Fibroblast of lung (primary cell): ENCODE measurements at places on chromosomes 16 and 17. TPM values are rescaled to one million over a fixed set of nuclear protein-coding genes. Genes with fewer than 3 reads are reported as not detected.

DNA sequence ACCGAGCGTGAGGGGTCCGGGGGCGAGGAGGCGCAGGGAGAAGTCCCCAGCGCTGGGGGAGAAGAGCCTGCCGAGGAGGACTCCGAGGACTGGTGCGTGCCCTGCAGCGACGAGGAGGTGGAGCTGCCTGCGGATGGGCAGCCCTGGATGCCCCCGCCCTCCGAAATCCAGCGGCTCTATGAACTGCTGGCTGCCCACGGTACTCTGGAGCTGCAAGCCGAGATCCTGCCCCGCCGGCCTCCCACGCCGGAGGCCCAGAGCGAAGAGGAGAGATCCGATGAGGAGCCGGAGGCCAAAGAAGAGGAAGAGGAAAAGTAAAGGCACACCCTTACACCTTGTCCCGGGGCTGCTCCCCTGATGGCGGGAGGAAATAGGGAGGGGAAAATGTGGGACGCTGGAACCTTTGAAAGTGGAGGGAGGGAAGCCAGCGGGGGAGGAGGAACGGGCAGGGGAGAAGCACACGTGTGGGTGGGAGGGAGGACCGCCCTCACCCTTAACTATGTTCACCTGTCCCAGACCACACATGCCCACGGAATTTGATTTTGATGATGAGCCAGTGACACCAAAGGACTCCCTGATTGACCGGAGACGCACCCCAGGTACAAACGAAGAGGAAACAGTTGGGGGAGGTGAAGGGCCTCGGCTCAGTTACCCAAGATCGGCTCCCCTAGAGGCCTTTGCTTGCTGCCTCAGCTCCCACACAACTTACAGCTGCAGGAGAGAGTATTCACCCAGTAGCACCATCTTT lies 916 bp downstream of the PAGR1 start:
- peak overlapping the region; percentile 73 for H3K4me3 ChIP-seq
- no peaks in the 10 kb centered on the region for H3K27me3 ChIP-seq
- DNase-seq: peak; percentile 70
- peaks cover 8% of the 10 kb centered on the region for H3K36me3 ChIP-seq
- peaks cover 34% of the 10 kb centered on the region for H3K4me1 ChIP-seq
- H3K27ac ChIP-seq: peak overlapping the region; percentile 94

DNA sequence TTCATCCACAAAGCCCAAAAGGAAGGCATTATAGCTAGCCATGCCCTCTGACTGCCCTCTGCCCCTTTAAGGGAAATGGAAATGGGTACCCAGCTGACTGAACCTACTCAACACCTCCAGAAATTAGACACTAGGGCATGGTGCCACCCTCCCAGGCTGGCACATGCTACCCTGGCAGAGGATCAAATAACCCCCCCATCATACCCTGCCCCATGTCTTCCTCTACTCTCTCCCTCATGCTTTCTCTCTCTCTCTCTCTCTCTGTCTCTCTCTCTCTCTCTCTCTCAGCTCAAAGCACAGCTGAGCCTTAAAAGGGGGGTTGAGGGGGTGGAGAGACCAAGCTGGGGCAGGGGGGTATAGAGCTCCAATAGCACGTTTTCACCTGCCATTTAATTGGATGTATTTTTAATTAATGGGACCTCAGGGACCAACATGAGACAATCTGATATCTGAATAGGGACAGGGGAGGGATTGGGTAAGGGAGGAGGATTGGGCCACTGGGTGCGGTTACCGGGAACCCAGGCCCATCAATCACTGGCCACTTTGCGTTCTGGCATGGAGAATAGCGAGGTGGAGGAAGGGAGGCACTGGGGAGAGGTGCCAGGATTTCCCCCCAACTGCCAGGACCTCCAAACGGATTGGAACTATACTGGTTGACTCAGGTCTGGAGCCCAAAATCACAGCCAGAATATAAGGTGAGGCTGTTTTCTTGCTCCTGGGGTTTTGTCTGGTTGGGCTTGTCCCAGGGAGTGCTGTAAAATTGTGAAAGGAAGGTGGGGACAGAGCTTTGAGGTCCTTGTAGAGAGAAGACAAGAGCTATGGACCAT lies 57.8 kb downstream of the NEUROD2 start:
- H3K4me1 ChIP-seq: no peaks in the 10 kb centered on the region
- no peak for DNase-seq
- H3K27ac ChIP-seq: no peak overlapping the region
- H3K4me3 ChIP-seq: no peak overlapping the region
- peaks cover 6% of the 10 kb centered on the region for H3K36me3 ChIP-seq
- no peaks in the 10 kb centered on the region for H3K27me3 ChIP-seq

MSLN gene
- not detected in 2 replicates for polyA plus RNA-seq

- no peak overlapping the region for H3K27ac ChIP-seq
- H3K27me3 ChIP-seq: no peaks in the 10 kb centered on the region
- no peaks in the 10 kb centered on the region for H3K4me1 ChIP-seq
- H3K36me3 ChIP-seq: no peaks in the 10 kb centered on the region
- DNase-seq: no peak
Observed at GRCh38 chr17:39252788-39253460, 27.2 kb upstream of the STAC2 start.

DNA sequence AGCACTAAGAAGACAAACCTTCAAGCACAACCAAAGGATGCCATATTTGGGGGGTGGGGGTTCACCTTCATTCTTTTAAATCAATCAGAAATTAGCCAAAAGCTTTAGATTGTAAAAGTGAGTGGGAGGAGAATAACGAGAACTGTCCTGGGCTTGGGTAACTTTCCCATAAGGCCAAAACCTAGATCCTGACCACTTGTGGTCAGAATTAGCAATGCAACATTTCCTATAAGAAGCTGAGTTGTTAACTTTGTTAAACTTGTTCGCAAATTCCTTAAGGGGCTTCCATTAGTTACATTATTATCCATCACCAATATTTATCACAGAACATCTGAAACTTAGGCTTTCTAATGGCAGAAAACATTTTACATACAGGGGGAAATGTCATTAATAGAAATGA lies 25.1 kb downstream of the STAT5B start:
- H3K27me3 ChIP-seq: no peaks in the 10 kb centered on the region
- DNase-seq: peak; percentile 43
- no peaks in the 10 kb centered on the region for H3K36me3 ChIP-seq
- H3K27ac ChIP-seq: no peak overlapping the region
- H3K4me3 ChIP-seq: no peak overlapping the region

CCL4L2 gene
- polyA plus RNA-seq: not detected in 2 replicates

DNA sequence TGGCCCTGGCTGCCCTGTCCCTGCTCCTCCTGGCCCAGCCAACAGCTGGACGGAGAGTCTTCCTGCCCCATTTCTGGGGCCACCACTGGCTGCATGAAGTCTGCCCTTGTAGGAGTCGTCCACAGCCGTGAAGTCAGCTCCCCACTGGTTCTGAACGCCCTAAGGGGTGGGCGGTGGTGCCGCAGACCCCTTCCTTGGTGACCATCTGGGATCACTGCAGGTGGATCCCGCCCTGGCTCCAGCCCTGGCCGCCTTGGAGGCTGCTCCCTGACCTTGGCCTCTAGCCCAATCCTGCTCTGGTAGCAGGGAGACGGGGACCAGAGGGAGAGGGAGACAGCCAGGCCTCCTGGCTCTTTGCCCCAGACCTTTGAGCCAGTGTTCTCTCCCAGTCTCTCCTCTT lies 35.4 kb downstream of the MGAT5B start:
- H3K27me3 ChIP-seq: no peaks in the 10 kb centered on the region
- H3K36me3 ChIP-seq: no peaks in the 10 kb centered on the region
- no peak overlapping the region for H3K4me3 ChIP-seq
- no peaks in the 10 kb centered on the region for H3K4me1 ChIP-seq
- no peak for DNase-seq
- no peak overlapping the region for H3K27ac ChIP-seq

ASPHD1 gene
- polyA plus RNA-seq: 0.77 and 1.3 TPM in 2 replicates

DNA sequence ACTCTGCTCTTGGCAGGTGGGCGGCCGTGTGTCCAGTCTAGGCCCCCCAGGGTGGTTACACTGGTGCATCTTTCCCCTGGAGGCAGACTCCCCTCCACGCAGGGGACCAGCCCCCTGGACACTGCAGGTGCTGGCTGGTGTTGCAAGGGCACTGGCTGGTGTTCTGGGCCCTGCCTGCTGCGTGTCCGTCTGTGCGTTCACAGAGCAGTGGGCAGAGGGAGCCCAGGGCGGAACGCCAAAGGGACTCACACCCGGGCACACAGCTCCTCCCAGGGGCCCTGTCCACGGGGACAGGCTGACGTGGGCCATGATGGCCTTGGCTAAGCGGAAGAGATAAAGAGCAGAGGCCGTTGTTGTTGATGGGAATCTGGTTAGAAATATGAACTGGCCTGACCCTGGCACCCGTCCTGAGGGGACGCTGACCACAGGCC lies 27.3 kb downstream of the ACSF3 start:
- H3K27me3 ChIP-seq: no peaks in the 10 kb centered on the region
- H3K4me1 ChIP-seq: no peaks in the 10 kb centered on the region
- no peak overlapping the region for H3K4me3 ChIP-seq
- no peak for DNase-seq
- H3K27ac ChIP-seq: no peak overlapping the region
- peaks cover 16% of the 10 kb centered on the region for H3K36me3 ChIP-seq

- no peak overlapping the region for H3K27ac ChIP-seq
- DNase-seq: no peak
- no peaks in the 10 kb centered on the region for H3K36me3 ChIP-seq
- no peaks in the 10 kb centered on the region for H3K4me1 ChIP-seq
- H3K27me3 ChIP-seq: no peaks in the 10 kb centered on the region
- no peak overlapping the region for H3K4me3 ChIP-seq
Observed at GRCh38 chr17:11454096-11454495, 144.2 kb upstream of the DNAH9 start.

GRCh38 chr16:57036945-57037344 lies 47.6 kb downstream of the NLRC5 start:
- peaks cover 21% of the 10 kb centered on the region for H3K36me3 ChIP-seq
- DNase-seq: no peak
- no peaks in the 10 kb centered on the region for H3K27me3 ChIP-seq
- no peak overlapping the region for H3K27ac ChIP-seq
- peaks cover 8% of the 10 kb centered on the region for H3K4me1 ChIP-seq

DNA sequence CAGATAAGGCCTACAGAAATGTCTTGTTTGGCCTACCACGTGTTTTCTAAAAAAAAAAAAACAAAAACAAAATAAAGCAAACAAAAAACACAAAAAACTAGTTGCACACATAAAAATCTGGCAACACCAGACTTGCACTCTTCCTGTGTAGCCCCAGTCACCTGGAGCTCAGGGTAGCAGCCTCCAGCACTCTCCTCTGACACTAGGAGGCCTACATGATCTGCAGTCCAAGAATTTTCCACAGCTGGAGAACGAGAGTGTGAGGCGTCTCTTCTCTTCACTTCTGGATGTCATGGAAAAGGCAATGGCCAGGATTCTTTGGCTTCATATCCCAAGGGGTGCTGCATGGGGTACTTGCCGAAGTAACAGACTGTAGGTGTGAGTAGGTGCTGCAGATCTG lies 310.2 kb upstream of the SALL1 start:
- H3K27ac ChIP-seq: no peak overlapping the region
- H3K4me1 ChIP-seq: no peaks in the 10 kb centered on the region
- H3K4me3 ChIP-seq: no peak overlapping the region

GRCh38 chr16:81786868-81787267 lies 7.8 kb downstream of the PLCG2 start:
- H3K4me3 ChIP-seq: no peak overlapping the region
- H3K4me1 ChIP-seq: no peaks in the 10 kb centered on the region
- DNase-seq: no peak

- H3K27me3 ChIP-seq: no peaks in the 10 kb centered on the region
- H3K27ac ChIP-seq: no peak overlapping the region
- no peak overlapping the region for H3K4me3 ChIP-seq
- DNase-seq: no peak
- H3K4me1 ChIP-seq: no peaks in the 10 kb centered on the region
Observed at GRCh38 chr17:57305908-57306504, 49.7 kb downstream of the MSI2 start.

PPP1R9B gene
- polyA plus RNA-seq: 22.1 and 26.0 TPM in 2 replicates

GRCh38 chr16:27800817-27801216 lies 250.9 kb downstream of the KATNIP start:
- no peak overlapping the region for H3K27ac ChIP-seq
- no peak for DNase-seq
- no peaks in the 10 kb centered on the region for H3K4me1 ChIP-seq
- H3K4me3 ChIP-seq: no peak overlapping the region

CCL14 gene
- not detected in 2 replicates for polyA plus RNA-seq

DNA sequence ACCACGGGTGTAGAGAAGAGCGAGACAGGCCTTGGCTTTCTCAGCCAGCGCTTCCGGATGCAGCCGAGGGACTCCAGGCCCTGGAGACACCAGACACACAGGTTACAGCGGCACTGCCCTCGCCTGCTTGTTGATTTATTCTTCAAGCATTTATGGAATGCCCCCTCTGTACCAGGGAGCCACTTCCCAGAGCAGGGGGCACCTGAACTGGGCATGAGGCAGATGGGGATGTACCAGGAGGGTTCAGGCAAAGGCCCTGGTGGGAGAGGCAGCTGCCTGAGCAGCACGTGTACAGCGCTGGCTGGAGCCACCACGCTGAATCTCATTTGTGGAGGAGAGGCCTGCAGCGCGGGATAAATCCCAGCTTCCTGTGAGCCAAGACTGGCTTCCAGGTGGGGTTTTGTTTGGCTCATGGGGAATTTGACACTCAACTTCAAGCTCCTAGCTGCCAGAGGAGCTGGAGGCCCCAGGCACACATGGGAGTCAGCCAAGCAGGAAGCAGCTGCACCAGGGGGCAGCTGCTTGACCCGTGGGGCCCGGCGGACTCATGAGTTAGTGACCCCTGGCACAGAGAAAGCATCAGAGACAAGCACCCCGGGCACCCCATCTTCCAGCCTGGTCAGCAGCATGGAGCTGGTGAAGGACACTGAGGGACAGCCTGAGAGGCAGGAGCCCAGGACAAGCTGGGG lies 59.7 kb downstream of the IL21R start:
- peaks cover 4% of the 10 kb centered on the region for H3K4me1 ChIP-seq
- H3K36me3 ChIP-seq: peaks cover 26% of the 10 kb centered on the region
- no peak overlapping the region for H3K4me3 ChIP-seq
- DNase-seq: peak; percentile 37
- H3K27ac ChIP-seq: no peak overlapping the region
- H3K27me3 ChIP-seq: no peaks in the 10 kb centered on the region

KRTAP3-2 gene
- polyA plus RNA-seq: not detected in 2 replicates

DNA sequence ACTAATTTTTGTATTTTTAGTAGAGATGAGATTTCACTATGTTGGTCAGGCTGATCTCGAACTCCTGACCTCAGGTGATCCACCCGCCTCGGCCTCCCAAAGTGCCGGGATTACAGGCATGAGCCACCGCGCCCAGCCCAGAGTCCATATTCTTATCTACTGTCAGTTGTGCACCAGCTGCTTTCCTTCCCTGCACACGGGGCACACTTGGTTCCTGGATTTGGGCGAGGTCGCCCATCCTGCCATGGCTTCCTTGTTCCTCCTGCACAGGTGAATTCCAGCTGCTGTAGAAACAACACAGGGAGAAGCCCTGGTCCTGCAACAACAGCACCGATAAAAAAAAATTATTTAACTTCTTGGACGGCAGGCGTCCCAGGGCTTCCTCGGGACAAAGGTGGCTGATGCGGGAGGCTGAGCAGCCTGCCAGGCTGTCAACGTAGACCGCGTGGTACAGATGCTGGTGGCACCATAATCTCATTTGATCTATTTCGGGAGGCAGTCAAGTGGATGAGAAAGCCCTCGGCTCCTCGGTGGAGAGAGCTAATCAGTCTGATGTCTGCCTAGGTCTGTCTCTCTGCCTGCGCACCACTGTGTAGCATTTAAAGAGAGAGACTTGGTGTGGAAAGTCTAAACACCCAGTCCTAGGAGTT lies 19.1 kb downstream of the RGS9 start:
- no peak for DNase-seq
- no peak overlapping the region for H3K4me3 ChIP-seq
- H3K36me3 ChIP-seq: no peaks in the 10 kb centered on the region
- no peaks in the 10 kb centered on the region for H3K4me1 ChIP-seq
- no peak overlapping the region for H3K27ac ChIP-seq
- peaks cover 3% of the 10 kb centered on the region for H3K27me3 ChIP-seq

GRCh38 chr17:55607731-55608341 lies 96.6 kb upstream of the SMIM36 start:
- no peaks in the 10 kb centered on the region for H3K27me3 ChIP-seq
- peak; percentile 53 for DNase-seq
- no peaks in the 10 kb centered on the region for H3K36me3 ChIP-seq
- H3K4me3 ChIP-seq: no peak overlapping the region
- H3K4me1 ChIP-seq: peaks cover 13% of the 10 kb centered on the region
